ENCODE measurements at places on chromosomes 2 and 18.

GRCh38 chr2:85756822-85757435 lies 3.1 kb downstream of the ATOH8 start:
- DNase-seq: no peak

GRCh38 chr2:98710734-98711133 lies 20.2 kb downstream of the MGAT4A start:
- no peak for DNase-seq

DNA sequence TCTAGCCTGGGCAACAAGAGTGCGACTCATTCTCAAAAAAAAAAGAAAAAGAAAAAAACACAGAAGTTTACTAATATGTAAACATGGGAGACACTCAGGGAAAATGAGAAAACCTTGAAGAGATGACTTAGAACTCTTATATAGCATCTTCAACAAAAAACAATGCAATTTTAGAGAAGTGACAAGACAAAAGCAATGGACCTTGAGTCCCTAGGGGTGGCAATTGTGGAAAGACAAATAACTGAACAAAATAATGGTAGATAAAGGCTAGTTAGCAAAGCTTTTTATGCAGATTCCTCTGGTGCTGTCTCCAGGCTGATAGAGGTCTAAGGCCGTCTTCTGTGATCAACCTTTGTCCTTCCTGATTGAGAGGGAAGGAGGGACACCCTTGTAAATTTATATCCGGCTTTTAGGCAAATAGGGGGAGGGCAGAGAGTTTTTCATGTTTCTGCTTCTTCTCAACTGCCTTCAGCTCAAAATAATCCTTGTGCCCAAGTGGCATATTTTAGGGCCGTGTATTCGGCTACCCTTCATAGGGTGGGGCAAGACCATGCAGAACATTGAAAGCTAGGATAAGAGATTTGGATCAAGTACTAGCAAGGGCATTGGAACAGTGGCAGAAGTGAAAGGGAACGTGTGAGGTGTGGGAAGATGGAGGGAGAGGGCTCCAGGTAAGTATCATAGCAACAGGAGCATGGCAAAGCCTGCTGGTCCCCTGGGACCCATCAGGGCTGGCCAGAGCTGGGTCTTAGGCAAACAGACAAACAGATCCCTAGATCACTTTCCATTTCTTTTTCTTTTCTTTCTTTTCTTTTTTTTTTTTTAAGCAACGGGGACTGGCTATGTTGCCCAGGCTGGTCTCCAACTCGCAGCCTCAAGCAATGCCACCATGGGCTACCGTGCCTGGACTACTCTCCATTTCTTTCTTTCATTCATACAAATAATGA lies 116.2 kb upstream of the STPG4 start:
- no peak for DNase-seq

- no peak for DNase-seq
These were observed 95.7 kb downstream of the CDC42EP3 start for GRCh38 chr2:37575780-37576179.

GRCh38 chr2:192978395-192978794 lies 783.7 kb upstream of the TMEFF2 start:
- DNase-seq: no peak

Measured in HEK293T (cell line).